ENCODE measurements at places on chromosomes 5 and 9.

- no peak for DNase-seq
These were observed 51.5 kb downstream of the MLLT3 start for GRCh38 chr9:20570756-20571155.

- no peak for DNase-seq
These were observed 11.1 kb upstream of the SLCO4C1 start for GRCh38 chr5:102307232-102307631.

- DNase-seq = no peak
These were observed 17.0 kb downstream of the PALM2AKAP2 start for GRCh38 chr9:109797006-109797405.

GRCh38 chr5:106292654-106293053, 1378.1 kb downstream of the EFNA5 start:
- DNase-seq = no peak

DNA sequence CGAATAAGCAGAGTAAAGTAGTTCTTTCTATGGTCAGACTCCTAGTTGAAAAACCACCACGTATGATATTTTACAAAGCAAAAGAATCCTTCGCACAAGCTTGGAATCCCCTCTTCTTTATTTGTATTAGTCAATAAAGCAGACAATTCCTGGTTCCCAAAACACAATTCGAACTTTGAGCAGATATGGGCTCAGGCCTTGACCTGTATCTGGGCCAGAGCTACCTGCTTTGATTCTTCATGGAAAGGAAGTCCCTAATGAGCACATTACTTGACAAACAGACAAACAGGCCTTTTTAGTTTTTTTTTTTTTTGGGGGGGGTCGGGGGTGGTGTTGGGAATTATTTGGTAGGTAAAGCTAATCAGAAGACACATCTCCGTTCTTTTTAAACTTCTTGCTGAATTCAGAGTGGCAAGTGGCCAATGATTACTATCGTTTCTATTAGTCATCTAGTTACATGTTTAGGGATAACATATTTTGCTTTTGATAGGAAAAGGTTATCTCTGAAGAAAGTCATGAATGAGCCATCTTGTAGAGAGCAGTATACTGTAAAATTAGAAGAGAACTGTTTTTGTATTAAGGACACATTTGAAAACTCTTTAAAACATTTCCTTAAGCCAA, 116.6 kb upstream of the HMHB1 start:
- DNase-seq = no peak

DNA sequence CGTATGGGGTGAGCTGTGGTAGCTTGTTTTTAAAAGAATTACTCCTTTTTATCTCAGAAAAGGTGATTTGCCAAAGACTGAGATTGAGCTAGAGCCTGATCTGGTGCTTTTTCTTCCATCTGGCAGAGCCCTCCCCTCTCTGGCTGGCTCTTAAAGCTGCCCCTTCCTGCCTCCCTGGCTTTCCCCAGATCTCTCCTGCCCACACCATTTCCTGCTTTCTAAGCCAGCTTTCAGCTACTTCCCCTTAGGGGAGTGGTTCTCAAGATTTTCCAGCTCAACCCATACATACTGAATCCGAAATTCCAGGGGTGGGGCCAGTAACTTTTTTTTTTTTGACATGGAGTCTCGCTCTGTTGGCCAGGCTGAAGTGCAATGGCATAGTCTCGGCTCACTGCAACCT, 4.8 kb upstream of the ACOT12 start:
- no peak for DNase-seq

Measured in T-helper 22 cell (primary cell).